GM23338 (cell line): ENCODE measurements at places on chromosomes 16 and 17. TPM values are rescaled to one million over a fixed set of nuclear protein-coding genes. Genes with fewer than 3 reads are reported as not detected.

DNA sequence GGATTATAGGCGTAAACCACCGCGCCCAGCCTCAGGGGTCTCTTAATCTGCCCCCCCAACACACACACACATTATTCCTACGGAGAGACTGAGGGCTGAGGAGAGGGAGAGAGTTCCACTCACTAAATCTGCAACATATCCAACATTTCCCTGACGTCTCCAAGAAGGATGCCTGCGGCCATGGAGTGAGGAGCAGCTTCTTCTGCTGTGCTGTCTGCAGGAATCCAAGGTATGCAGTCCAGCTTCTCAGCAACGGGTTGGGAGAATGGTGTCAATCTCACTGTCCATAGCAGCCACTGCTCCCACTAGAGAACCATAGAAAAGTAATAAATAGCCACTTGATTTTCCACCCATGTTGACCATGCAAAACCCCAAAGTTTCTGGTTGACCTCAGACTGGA lies 5.1 kb upstream of the PLXDC1 start:
- DNase-seq, result no peak

DNAAF8 gene
- total RNA-seq, result 1.3 TPM in 1 of 2 replicates, not detected in the other

- no peak for DNase-seq
Measured at GRCh38 chr17:8021565-8022359, 17.1 kb upstream of the ALOX15B start.

DNA sequence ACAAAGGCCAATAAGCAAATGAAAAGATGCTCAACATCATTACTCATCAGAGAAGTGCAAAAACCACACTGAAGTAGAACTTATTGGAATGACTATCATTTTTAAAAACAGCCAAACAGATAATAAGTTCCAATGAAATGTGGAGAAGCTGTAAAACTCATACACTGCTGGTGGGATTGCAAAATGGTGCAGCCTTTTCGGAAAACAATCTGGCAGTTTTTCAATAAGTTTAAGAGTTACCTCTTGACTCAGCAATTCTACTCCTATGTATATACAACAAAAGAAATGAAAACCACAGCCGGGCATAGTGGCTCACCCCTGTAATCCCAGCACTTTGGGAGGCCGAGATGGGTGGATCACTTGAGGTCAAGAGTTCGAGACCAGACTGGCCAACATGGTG lies 49.3 kb downstream of the AKAP10 start:
- no peak for DNase-seq

- no peak for DNase-seq
Measured at GRCh38 chr17:32553168-32553567, 66.4 kb downstream of the CDK5R1 start.

PCGF2 gene
- total RNA-seq, result 21.1 and 23.4 TPM in 2 replicates

QRICH2 gene
- 3.7 and 4.0 TPM in 2 replicates for total RNA-seq

PRCD gene
- total RNA-seq, result 0.38 and 0.50 TPM in 2 replicates

NOD2 gene
- 0.66 and 3.3 TPM in 2 replicates for total RNA-seq

CNTNAP4 gene
- total RNA-seq, result not detected in 2 replicates

DNA sequence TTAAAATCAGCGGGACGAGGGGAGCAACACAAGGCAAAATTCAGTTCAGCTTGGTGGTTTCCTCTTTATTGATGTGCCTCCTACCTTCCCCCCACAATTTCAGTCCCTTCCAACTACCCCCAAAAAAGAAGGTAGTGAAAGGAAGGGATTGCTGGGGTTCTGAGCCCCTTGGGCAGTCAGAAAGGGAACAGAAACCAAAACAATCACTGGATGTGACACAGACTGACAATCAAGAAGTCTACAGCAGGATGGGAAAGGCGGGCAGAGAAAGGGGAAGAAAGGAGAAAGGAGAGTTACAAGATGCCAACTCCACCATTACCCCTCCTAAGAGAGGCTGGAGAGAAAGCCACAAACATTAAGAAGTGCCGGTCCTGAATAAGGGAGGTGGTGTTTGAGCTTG lies 1.1 kb upstream of the PHF23 start:
- no peak for DNase-seq

DNA sequence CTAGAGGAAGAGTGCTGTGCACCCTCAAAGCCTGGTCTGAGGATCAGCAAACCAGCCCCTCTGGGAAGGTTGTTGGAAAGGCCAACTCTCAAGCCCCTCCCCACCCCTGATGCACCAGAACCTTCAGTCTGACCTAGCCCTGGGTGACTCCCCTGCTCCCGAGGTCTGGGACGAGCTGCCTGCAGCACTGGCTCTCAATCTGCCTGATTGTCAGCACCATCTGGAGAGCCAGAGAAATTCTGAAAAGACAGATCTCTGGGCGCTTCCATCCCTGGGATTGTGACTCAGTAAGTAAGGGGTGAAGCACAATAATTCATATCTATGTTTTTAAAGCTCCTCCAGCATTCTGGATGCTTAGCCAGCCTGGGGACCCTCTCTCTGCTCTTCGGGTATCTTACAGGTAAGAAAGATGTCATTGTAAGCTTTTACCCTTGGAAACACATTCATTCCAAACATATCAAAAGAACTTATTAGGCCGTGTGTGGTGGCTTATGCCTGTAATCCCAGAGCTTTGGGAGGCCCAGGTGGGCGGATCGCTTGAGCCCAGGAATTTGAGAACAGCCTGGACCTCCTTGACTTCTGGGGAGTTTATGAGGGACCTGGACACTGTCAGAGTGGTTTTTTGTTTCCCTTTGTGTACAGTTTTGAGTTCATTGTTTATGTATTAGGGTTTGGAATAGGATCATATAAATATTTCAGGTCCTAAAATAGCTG lies 147.5 kb downstream of the KCNJ12 start:
- no peak for DNase-seq
